Left colon (tissue), 2 donors: ENCODE measurements at places on chromosomes 2 and 18. TPM values are rescaled to one million over a fixed set of nuclear protein-coding genes. Genes with fewer than 3 reads are reported as not detected.

DNA sequence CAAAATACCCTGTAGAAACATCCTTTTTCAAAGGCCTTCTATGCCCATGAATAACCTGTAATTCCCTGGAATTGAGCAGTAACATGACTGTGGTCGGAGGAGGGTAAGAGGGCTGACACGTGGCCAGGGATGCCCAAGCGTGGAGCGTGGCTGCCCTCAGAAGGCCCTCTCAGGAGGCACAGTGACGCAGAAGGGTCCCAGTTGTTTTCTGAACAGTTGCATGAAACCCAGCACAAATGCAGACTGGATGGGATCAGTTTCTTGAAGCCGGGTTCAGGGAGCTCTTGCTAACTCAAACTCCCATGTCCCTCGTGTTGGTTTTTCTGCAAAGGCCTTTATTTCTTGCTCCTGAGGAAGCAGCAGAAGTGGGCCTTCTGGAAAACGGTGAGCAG is 237.0 kb downstream of the ALPK2 start:
- DNase-seq = no peak

The SLC16A14 gene
- 20.4 TPM for total RNA-seq

DNA sequence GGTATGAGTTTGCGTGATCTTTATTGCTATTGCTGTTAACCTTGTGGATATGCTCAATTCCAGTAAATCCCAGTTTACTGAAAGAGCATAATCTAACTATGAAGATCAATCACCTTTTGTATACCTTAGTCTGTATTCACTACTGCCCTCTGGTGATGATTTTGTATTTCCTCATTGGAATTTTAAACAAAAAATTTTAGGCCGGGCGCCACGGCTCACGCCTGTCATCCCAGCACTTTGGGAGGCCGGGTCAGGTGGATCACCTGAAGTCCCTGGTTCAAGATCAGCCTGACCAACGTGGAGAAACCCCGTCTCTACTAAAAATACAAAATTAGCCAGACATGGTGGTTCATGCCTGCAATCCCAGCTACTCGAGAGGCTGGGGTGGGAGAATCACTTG is 5.1 kb downstream of the COMMD1 start:
- no peak for DNase-seq

- DNase-seq = no peak
Observed at GRCh38 chr2:88667219-88667618, 24.3 kb upstream of the RPIA start.

The UGT1A8 gene
- 25.1 TPM for total RNA-seq

GRCh38 chr2:161166538-161167409 is 6.5 kb downstream of the TANK start:
- no peak for DNase-seq

The HOXD1 gene
- total RNA-seq = 3.5 TPM

DNA sequence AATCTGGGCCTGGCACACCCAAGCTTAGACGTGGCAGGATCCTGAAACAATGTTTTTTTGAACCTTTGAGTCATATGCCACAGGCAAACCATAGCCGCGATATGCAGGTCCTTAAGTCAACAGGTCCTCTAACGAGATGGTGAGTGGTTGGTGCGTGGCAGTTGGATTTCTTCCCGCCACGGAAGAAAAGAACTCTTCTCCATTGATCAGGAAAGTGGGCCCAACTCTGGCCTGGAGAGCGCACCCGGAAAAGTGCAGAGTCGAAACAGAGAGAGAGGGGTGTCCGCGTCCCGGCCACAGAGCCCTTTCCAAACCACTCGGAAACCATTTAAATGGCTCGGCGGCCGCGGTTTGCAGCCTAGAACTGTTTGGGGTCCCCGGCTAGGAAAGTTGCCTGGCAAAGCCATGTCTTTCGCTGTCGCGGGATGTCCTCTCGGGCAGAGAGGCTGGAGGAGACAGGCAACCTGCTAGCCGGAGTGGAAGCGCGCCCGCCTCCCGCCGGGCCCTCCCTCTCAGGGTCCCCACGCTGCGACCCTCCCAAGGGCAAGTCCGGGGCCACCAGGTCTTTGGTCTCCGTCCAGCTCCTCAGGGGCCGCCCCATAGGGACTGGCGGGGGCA is 777 bp downstream of the GALNT3 start:
- peak; percentile 58 for DNase-seq

GRCh38 chr18:75104483-75104882 is 104.5 kb downstream of the PTGR3 start:
- no peak for DNase-seq

DNA sequence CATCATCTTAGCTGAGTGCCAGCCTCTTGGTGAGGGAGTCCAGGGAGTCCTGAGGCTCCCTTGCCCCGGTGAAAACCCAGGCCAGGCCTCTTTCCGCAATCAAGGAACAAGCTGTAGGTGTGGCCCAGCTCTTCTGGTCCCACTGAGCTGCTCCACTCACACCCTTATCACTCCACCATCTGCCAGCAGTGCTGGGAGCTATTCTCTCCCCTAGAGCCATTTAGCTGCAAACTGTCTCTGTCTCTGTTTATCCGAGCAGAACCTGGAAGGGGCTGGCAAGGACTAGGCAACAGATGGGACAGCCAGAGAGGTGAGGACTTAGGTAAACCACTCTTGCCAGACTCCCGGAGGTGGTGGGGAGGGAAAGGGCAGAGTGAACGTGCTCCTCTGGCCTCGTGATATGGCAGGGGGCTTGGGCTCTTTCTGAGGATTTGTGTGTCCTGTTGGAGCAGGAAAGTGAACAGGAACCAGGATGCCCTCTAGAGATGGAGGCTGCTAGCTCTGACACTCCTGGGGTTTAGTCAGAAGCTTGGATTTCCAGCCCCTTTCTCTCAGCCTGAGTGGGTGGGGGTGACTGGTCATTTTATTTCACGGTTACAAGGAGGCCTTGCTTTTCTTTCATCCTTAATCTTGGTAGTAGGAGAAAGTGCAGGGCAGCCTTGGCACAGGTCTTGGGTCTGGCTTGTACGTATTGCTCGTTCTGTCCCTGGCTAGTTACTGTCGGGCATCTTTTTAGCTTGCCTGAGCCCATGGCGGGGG is 19.6 kb downstream of the B3GNT2 start:
- no peak for DNase-seq

GRCh38 chr2:226307487-226308322 is 491.9 kb downstream of the IRS1 start:
- DNase-seq = no peak

DNA sequence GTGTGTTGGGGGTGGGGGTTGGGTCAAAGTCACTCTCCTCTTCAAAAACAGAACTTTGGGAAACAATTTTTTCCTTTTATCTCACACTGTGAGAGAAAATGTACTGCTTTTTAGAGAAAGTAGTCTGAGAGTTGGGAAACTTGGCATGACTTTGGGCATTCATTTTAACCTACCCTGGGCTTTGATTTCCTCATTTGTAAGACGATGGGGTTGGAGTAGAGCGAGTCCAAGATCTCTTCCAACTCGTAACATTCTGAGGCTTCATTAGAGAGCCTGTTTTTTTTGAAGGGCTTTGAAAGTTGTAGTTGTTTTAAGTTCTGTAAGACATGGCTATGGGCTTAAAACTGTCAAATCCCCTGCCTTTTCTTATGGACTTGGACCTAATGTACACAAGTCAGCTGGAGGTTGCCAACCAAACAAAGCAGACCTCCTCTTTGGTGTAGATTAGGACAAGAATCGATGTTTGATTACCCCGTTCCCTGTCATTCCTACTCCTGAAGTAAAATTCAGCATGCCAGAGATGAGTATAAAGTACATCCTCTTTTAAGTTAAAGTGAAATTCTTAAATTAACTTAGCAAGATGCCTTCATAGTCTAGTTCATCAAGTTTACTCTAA is 8.4 kb downstream of the PHLPP1 start:
- DNase-seq = no peak

GRCh38 chr18:70314151-70314782 is 25.4 kb downstream of the SOCS6 start:
- no peak for DNase-seq

GRCh38 chr18:75612456-75612855 is 185.0 kb upstream of the SMIM21 start:
- no peak for DNase-seq

DNA sequence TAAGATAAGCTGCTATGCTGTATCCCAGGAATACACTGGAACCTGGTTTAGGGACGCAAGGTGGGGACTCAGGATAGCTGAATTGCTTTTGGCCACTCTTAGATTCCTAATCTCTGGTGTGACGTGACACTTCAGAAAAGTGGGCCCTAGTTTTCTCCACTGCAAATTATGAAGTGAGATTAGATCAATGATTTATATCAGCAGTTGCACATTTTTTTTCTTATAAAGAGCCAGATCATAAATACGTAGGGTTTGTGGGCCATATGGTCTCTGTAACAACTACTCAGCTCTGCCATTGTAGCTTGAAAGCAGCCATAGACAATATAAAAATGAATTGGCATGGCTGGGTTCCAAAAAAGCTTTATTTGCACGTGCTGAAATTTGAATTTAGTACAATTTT is 85.4 kb upstream of the CPO start:
- DNase-seq = no peak

The HDLBP gene
- 417 TPM for total RNA-seq

GRCh38 chr2:166499281-166499680 is 5.2 kb upstream of the SCN7A start:
- no peak for DNase-seq

- no peak for DNase-seq
Observed at GRCh38 chr2:236250286-236250685, 13.9 kb downstream of the ASB18 start.

The ALLC gene
- total RNA-seq = not detected

- DNase-seq = no peak
Observed at GRCh38 chr18:63895190-63895589, 7.7 kb downstream of the SERPINB2 start.

DNA sequence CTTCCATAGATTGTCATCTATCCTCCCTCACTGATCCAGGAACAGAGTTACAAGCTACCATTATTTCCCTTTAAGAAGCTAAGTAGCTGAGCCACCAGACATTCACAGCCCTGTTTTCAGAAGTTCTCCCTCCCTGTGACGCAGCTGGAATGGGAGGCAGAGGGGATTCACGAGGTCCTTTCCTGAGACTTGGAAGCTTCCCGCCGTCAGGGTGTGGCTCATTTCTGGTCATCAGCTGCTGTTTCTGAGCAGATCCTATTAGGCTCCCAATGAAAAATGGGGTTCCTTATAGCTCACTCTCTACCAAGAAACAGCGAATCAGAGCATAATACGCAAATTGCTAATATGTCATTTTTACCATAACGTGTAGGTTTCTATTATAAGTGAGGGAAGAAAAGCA is 559.3 kb upstream of the ID2 start:
- DNase-seq = no peak

DNA sequence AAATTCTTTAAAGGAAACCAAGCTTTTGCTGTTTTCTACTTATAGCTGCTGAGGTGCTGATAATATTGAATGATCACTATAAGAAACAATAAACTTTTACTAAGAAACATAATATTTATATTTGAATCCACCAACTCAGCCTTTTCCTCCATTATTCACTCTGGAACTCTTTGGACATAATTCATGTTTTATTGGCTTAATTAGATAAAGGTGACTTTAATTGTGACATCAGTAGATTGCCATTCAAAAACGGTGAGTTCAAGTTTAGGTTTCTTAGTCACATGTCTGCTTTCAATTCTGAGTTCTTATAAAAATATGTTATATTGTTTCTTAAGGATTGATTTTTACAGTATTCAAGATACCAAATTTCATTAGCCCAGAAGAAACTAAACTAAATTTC is 24.0 kb downstream of the CCDC85A start:
- no peak for DNase-seq

- no peak for DNase-seq
Observed at GRCh38 chr2:197838036-197838435, 33.6 kb downstream of the PLCL1 start.

The NLRC4 gene
- total RNA-seq = 0.84 TPM

DNA sequence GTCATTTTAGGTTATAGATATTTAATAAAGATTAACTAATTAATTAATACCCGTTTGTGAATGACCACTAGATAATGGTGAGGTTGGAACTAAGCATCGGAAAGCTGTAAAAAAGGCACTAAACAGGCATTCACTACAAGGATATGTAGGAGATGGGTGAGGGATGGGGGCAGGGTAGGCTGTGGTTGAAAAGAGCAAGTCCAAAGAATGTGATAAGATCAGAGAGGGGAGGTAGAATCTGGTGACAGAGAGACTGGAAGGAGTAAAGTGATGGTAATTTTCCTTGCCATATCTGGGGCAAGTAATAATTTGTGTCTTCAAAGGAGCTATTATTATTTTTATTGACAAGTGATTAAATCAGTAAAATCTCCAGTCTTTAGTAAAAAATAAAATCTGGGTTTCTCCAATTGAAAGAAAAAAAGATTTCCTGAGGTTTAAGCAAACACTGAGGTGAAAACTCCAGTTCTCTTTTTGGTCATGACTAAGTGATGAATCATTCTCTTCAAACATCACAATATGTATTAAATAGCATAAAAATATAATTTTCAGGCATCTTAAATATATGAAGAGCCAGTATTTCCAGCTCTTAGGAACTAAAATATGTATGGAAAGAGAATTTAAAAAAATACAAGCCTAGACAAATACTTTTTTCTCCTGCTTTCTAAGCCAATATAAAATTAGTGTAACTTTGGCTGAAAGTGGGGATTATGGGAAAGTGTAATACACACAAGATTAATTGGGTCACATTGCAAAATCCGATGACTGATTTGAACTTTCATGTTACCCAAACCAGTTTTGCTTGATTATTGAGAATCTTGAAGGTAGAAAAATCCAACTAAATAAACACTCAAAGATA is 259.1 kb upstream of the RBMS1 start:
- DNase-seq = no peak

- no peak for DNase-seq
Observed at GRCh38 chr2:47799031-47799609, 16.2 kb downstream of the MSH6 start.

DNA sequence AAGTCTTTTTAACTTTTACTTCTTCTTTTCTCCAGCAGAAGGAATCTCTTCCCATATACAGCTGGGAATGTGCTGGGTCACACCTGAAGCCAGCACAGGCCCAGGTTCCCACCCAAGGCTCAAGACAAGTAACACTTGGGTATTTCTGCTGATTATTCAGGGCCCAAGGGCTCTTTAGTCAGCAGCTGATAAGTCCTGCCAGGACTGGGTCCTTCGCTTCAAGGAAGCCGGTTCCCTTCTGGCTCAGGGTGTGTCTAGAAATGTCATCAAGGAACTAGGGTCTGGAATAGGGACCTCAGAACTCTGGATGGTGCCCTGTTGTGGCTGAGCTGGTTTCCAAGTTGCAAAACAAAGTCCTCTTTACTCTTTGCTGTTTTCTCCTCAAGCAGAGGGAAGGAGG is 27.0 kb upstream of the SERPINB2 start:
- DNase-seq = no peak

The POTEJ gene
- total RNA-seq = 0.08 TPM

The C2orf81 gene
- total RNA-seq = 1.7 TPM

The CLEC4F gene
- not detected for total RNA-seq
